Activated T-helper 1 cell treated with anti-CD3 and anti-CD28 coated beads, Interleukin-2, amount 50 U/mL, for 16 hours (primary cell): ENCODE measurements at places on chromosomes 3 and 15.

GRCh38 chr3:10249833-10250232 is 1.6 kb downstream of the TATDN2 start:
- DNase-seq = no peak

GRCh38 chr3:149042789-149043386 is 43.4 kb downstream of the HLTF start:
- no peak for DNase-seq

GRCh38 chr3:150739877-150740645 is 22.9 kb downstream of the SIAH2 start:
- no peak for DNase-seq

- DNase-seq = no peak
These were observed 630 bp downstream of the KIF15 start for GRCh38 chr3:44762170-44762677.
